ENCODE measurements at places on chromosomes 2 and 18. TPM values are rescaled to one million over a fixed set of nuclear protein-coding genes. Genes with fewer than 3 reads are reported as not detected.

The CDH2 gene
- polyA plus RNA-seq: 75.6 TPM

The SP140 gene
- polyA plus RNA-seq: 0.36 TPM

The PROM2 gene
- 0.79 TPM for polyA plus RNA-seq

DNA sequence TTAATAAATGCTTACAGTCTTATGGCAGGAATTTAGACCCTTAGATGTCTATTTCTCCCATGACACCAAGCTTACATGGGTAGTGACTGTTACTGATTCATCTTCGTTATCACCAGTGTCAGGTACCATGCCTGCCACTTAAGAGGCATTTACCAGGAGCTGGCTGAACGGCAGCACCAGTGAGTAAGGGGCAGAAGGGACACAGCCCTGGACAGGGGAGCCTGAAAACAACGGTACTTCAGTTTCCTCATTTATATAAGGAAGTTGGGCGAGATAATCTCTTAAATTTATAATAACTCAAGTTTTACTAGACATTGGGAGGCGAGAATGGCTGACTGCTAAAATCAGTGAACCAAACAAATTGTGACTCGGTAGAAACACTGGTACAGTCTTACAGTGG, 1.2 kb downstream of the COA5 start:
- no peak for DNase-seq

DNA sequence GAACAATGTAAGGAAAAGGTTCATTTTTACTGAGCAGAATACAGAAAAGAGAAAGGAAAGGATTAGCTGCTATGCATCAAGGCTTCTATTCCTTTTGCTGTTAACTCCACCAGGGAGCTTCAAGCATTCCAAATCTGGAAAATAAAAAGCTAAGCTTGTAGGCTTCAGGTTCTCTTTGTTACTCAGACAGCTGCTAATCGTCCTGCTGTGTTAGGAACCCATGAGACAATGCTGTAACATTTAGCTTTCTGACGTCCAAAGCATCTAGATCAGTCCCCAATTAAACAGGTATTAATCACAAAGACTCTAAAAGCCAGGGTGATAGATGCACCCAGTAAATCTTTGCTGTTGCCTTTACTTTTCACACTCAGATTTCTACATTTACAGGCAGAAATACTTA, 103.8 kb downstream of the EPHA4 start:
- DNase-seq: no peak

GRCh38 chr2:156539086-156539860, 103.1 kb downstream of the GPD2 start:
- DNase-seq: no peak
